Lower lobe of right lung (tissue), 2 donors: ENCODE measurements at places on chromosomes 6 and 20. TPM values are rescaled to one million over a fixed set of nuclear protein-coding genes. Genes with fewer than 3 reads are reported as not detected.

Gene SERINC1
- 216 TPM for total RNA-seq

DNA sequence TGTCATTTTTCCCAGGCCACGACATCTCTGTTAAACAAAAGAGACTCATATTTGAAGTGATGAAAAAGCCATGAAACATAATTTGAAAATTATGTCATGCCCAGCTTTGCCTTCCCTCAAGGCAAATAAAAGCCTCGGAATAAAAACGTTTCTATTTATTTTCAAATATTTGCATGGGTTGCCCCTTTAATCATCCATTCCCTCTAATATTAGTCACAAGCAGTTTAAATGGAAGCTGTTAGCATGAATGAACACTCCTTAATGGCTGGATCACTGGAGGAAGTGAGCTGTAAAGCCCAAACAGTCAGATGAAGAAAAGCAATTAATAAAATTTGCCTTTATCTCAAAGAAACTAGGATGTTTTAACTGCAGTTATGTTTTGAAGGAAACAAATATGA, 69.3 kb upstream of the STMND1 start:
- no peaks in the 10 kb centered on the region for H3K4me1 ChIP-seq
- no peaks in the 10 kb centered on the region for H3K36me3 ChIP-seq
- no peaks in the 10 kb centered on the region for H3K27me3 ChIP-seq
- DNase-seq: no peak

- no peaks in the 10 kb centered on the region for H3K27me3 ChIP-seq
- no peak overlapping the region for H3K27ac ChIP-seq
- no peaks in the 10 kb centered on the region for H3K4me1 ChIP-seq
- DNase-seq: no peak
- H3K36me3 ChIP-seq: no peaks in the 10 kb centered on the region
- H3K4me3 ChIP-seq: no peak overlapping the region
These were observed 668.2 kb downstream of the DHX35 start for GRCh38 chr20:39630215-39630908.

- no peaks in the 10 kb centered on the region for H3K36me3 ChIP-seq
- DNase-seq: no peak
- H3K27me3 ChIP-seq: no peaks in the 10 kb centered on the region
- no peak overlapping the region for H3K27ac ChIP-seq
- H3K4me1 ChIP-seq: peaks cover 9% of the 10 kb centered on the region
These were observed 60.3 kb downstream of the TULP4 start for GRCh38 chr6:158372574-158372973.

- H3K27ac ChIP-seq: no peak overlapping the region
- no peaks in the 10 kb centered on the region for H3K27me3 ChIP-seq
- no peaks in the 10 kb centered on the region for H3K36me3 ChIP-seq
- no peak overlapping the region for H3K4me3 ChIP-seq
- peaks cover 34% of the 10 kb centered on the region for H3K4me1 ChIP-seq
These were observed 70.5 kb upstream of the ZNF217 start for GRCh38 chr20:53664121-53664520.

Gene RAD21L1
- not detected for total RNA-seq

DNA sequence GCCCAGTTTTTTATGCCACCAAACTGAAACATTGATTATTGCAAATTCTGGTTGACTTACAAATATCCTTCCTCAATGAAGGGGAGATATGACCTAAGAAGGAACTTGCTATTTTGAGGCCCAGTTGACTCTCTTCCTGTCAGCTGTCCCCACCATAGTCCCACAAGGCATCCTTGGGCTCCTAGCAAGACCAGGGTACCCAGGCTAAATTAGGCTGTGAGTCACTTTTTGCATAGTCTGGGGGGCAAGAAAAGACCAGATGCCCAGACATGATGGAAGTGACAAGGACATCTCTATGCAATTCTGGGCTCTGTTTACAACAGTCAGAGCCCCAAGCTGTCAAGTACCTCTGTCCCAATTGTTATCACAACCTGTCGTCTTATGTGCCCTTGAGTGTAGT, 31.8 kb upstream of the MAFB start:
- H3K27ac ChIP-seq: no peak overlapping the region
- H3K27me3 ChIP-seq: no peaks in the 10 kb centered on the region
- DNase-seq: no peak

Gene APOBEC2
- 0.65 TPM for total RNA-seq

- H3K27me3 ChIP-seq: no peaks in the 10 kb centered on the region
- H3K4me3 ChIP-seq: no peak overlapping the region
- H3K4me1 ChIP-seq: no peaks in the 10 kb centered on the region
These were observed 140.9 kb downstream of the GJA10 start for GRCh38 chr6:90035047-90035723.

Gene SPATA25
- 1.1 TPM for total RNA-seq

DNA sequence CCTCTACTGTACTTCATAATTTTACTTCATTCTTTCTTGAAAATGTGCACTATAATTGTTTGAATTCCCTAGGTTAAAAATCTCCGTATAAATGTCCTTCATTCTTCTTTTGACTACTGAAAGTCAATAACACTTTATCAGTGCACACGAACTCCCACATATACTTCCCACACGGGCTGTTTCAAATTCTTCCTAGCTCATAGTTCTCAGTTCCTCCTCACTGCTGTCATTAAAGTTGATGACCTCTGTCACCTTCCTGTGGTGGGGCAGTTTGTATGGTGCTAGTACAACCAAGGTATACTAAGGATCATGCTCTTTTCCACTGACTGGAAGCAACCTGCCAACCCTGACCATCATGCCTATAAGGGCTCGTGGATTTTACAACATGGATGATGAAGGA, 40.0 kb upstream of the CD2AP start:
- H3K4me1 ChIP-seq: peaks cover 9% of the 10 kb centered on the region
- H3K27me3 ChIP-seq: no peaks in the 10 kb centered on the region
- DNase-seq: no peak
- no peak overlapping the region for H3K27ac ChIP-seq

Gene LGSN
- total RNA-seq: 1.7 TPM
